ENCODE measurements at places on chromosomes 2 and 18.

- no peak for DNase-seq
These were observed 82.9 kb downstream of the DNAH7 start for GRCh38 chr2:195985741-195986140.

DNA sequence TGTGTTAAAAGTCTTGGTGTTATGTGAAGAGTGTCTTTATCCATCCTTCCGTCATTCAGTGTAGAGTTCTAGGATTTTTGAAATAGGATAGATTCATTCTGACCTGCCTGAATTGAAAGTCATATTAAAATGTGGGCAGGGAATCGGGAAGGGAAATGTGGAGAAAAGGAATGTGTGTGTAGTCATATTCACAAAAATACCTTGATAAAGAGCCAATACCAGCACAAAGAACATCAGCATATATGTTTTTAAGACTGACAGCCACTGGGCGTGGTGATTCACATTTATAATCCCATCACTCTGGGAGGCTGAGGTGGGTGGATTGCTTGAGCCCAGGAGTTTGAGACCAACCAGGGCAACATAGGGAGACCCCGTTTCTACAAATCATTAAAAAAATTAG is 188.1 kb downstream of the CAMKMT start:
- no peak for DNase-seq

- DNase-seq = no peak
These were observed 324.1 kb upstream of the NT5C1B start for GRCh38 chr2:18913512-18913911.

DNA sequence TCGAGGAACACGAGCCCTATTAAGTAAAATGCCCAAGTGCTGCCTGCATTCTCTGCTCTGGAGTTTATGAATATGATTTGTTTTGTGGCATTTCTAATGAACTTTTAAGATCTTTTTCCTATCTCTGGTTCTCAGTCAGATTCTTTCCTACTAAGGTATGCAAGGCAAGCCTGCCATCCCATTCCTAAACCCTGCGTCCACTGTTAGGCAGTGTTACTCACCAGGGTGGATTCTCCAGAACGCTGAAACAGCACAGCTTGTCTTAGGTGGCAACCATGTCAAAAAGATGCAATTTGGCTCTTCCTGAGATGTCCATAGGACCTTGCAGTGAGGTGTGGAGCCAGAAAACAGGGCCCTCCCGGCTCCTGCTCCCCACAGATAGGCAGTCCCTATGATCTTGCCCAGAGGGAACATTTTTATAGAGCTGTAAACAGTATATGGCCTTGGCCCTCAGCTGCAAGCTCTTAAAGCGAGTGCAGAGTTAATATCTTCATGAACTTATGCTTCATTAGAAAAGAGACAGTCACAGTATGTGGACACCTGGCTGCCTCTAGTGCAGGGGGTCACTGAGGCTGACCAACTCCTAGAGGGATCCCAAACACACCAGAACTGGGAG is 84.4 kb downstream of the TPGS2 start:
- DNase-seq = no peak

GRCh38 chr18:9058406-9058805 is 44.1 kb upstream of the NDUFV2 start:
- DNase-seq = no peak

DNA sequence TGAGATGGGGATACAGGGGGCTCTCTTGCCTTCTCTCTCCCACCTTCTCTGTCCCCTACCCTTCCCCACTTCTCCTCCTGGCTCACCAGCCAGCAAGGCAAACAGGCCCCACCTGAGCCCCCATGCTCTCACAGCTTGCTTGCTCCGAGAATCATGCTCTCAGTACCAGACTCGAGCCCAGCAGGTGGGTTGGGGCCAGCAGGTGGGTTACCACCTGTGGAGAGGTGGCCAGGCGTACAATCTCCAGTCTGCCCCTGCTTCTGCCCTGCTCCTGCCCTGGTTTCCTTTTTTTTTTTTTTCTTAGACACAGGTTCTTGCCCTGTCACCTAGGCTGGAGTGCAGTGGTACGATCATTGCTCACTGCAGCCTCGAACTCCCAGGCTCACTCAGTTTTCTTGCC is 214.5 kb downstream of the SH3RF3 start:
- no peak for DNase-seq

GRCh38 chr2:217105733-217106649 is 246.1 kb upstream of the TNP1 start:
- no peak for DNase-seq

GRCh38 chr2:96783388-96783787 is 22.7 kb downstream of the CNNM4 start:
- no peak for DNase-seq

DNA sequence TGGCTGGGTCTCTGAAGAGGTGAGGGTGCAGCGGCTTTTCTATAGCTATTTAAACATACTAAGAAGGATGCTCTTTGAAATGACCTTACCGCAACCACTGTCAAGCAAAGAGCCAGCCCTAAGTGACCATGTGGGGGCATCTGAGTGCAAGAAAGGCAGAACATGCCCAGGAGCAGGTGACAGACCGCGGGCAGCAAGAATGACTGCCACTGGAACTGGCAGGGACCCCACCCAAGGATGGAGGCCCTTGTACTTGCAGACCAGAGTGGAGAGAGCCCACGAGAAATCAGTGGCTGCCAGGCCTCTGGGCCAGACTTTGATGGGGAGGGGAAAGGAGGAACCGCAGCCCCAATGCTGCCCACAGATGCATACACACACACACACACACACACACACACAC is 33.1 kb downstream of the DNMT3A start:
- DNase-seq = no peak

DNA sequence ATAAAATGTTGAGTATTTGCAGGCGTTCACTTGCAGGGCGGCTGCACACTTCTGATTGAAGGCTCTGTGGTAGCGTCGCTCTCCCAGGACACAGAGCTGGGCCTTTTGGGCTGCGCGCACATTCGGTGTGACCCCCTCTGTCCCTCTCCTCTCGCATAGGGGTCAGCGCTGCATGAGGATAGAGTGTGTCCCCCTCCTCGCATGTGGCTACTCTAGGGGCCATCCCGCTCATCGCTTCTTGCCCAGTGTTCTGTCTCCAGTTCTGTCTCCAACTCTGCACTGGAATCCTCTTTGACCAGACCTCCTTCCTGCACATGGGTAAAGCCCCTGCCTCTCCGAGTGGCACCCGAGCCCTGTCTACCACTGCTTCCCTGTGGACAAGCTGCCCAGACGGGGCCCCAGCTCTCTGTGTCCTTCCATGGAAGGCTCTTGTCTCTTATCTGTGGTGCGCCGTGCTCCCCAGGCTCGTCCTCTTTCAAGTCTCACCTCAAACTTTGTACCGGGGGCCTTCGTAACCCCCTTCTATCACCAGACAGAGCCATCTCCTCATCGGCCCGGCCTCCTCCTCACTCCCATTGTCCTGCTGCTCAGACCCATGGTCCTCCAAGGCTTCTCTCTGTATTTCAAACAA is 278.0 kb upstream of the HDAC4 start:
- DNase-seq = no peak

GRCh38 chr2:117712684-117713083 is 101.8 kb upstream of the DDX18 start:
- no peak for DNase-seq

Data from GM10248 (cell line).